ENCODE measurements at places on chromosomes 1 and 21. TPM values are rescaled to one million over a fixed set of nuclear protein-coding genes. Genes with fewer than 3 reads are reported as not detected.

The AGRN gene
- not detected for polyA plus RNA-seq

The TLR5 gene
- 0.28 TPM for polyA plus RNA-seq

The DEPDC1 gene
- not detected for polyA plus RNA-seq

The DMRTA2 gene
- polyA plus RNA-seq = not detected

The IL22RA1 gene
- not detected for polyA plus RNA-seq

The MMP23B gene
- 0.74 TPM for polyA plus RNA-seq

The VWA1 gene
- polyA plus RNA-seq = 0.41 TPM

The SERTAD4 gene
- not detected for polyA plus RNA-seq

The NFYC gene
- 93.4 TPM for polyA plus RNA-seq
